ENCODE measurements at places on chromosomes 13 and 19.

DNA sequence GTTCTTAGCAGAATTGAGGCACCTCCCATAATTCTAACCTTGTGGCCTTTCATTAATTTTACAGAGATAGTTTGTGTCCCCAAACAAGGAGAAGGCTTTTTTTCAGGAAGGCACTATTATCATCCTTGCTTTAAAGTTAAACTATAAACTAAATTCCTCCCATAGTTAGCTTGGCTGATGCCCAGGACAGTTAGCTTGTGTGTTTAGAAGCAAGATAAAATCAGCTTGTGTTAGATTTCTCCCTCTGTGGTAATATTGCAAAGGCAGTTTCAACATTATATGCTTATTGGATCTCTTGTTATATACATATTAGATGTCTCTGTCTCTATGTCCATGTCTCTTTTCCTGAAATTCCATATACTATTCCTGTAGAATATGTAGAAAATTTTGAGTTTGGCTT, 342.7 kb downstream of the TBC1D4 start:
- DNase-seq: no peak

- DNase-seq: no peak
Observed at GRCh38 chr13:100506600-100507422, 81.8 kb downstream of the GGACT start.

DNA sequence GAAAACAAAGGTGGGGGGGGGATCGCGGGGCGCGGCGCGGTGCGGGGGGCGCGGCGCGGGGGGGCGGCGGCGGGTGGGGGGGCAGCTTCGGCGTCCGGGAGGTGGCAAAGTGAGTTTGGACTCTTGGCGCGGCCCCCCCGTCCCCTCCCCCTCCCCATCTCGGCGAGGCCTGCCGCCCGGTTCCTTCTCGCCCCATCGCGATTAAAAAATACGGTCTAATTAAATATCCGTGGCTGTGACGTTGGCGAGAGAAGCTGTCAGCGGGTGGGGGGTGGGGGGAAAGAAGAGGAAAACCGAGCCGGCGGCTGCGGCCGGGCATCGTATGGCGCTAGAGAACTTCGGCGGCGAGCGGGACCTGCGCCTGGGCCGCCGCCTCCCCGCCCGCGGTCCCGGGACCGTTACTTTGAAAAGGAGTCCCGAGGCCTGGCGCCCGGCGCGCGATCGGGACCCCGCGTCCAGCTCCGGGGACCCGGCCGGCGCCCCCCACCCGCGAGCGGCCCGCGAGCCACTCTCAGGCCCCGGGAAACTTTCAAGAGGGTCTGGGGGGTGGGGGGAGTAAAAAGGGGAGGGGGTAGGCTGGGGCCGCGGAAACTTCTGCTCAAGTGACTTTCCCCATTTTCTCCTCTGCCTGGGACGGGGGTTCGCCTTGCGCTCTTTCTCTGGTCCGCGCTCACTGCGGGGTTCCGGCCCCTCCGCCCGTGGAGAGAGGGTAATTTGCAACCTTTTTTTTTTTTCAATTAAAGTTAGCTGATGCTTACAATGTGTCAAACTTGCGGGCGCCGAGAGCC, 146.3 kb upstream of the ZNF536 start:
- no peak for DNase-seq

- DNase-seq: no peak
Observed at GRCh38 chr19:38306236-38306635, 2.2 kb downstream of the C19orf33 start.

Measured in stimulated activated CD8-positive, alpha-beta memory T cell treated with anti-CD3 and anti-CD28 coated beads, Interleukin-7, amount 100 ng/mL, for 1 hour (primary cell).